ENCODE measurements at places on chromosomes 5 and 9. TPM values are rescaled to one million over a fixed set of nuclear protein-coding genes. Genes with fewer than 3 reads are reported as not detected.

GRCh38 chr5:18311266-18311665, 677.0 kb downstream of the TAF11L14 start:
- H3K27me3 ChIP-seq = no peaks in the 10 kb centered on the region
- H3K36me3 ChIP-seq = no peaks in the 10 kb centered on the region
- H3K4me3 ChIP-seq = no peak overlapping the region
- no peak overlapping the region for H3K27ac ChIP-seq
- DNase-seq = no peak
- H3K4me1 ChIP-seq = no peaks in the 10 kb centered on the region

DNA sequence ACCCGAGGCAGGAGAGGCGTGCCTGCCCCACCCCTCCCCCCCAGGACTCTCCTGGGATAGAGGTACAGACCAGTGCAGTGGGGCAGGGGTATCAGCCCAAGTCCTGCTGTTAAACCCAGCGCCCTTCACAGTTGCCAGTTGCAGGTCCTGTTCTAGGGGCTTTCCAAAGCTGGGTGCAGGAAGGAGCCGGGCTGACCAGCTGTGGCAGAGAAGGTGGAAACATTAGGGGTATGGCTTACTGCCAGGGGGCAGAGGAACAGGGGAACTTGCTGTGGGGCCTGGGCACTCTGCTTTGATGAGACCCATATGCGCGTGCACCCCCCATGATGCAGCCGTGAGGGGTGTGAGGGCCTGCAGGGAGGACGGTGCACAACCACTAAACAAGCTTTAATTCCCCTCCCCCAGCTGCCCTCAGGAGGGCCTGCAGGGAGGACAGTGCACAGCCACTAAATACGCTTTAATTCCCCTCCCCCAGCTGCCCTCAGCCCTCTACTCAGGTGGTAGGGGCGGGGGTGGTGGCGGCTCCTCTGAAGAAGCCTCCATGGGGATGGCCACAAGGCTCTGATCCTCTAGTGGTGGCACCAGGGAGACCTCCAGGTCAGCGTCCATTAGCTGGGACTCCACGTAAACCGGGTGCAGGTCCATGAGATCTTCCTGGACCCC, 766 bp upstream of the LRRC26 start:
- no peak overlapping the region for H3K27ac ChIP-seq
- no peak overlapping the region for H3K4me3 ChIP-seq
- no peak for DNase-seq
- no peaks in the 10 kb centered on the region for H3K36me3 ChIP-seq
- peaks cover 26% of the 10 kb centered on the region for H3K27me3 ChIP-seq

DNA sequence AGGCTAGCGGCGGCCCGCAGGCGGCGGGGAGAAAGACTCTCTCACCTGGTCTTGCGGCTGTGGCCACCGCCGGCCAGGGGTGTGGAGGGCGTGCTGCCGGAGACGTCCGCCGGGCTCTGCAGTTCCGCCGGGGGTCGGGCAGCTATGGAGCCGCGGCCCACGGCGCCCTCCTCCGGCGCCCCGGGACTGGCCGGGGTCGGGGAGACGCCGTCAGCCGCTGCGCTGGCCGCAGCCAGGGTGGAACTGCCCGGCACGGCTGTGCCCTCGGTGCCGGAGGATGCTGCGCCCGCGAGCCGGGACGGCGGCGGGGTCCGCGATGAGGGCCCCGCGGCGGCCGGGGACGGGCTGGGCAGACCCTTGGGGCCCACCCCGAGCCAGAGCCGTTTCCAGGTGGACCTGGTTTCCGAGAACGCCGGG, 253 bp downstream of the SLC12A2 start:
- no peak overlapping the region for H3K27ac ChIP-seq
- H3K27me3 ChIP-seq = no peaks in the 10 kb centered on the region
- no peak overlapping the region for H3K4me3 ChIP-seq
- H3K4me1 ChIP-seq = peaks cover 70% of the 10 kb centered on the region

DNA sequence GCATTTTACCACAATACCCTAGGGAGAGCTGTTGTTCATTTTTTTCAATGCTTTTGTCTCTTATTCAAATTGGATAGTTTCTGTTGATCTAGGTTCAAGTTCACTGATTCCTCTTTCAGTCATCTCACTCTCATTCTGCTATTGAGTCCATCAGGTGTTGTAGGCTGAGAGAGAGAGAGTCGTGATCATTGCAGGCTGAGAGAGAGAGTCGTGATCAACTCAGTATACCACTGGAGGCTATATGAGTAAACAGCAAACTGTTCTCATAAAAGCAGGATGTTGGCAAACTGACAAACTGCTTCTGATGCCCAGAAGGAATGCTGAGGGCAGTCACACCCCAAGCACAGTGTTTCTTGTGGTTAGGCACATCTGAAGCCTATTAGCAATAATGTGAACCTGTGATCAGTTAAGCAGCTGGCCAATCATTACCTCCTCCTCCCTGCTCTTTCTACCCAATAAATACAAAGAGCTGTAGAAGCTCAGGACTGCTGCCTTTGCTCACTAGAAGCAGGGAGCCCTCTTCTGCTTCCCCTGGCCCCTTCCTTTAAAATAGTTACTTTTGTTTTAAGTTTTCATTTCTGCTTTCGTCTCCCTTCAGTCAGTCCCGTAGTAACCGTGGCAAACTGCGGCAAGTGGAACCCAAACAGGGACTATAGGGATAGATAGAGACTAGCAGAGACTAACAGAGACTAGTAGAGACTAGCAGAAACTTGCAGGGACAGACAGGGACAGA, 476.1 kb upstream of the ACO1 start:
- H3K36me3 ChIP-seq = no peaks in the 10 kb centered on the region
- no peak overlapping the region for H3K4me3 ChIP-seq
- no peaks in the 10 kb centered on the region for H3K27me3 ChIP-seq
- no peak for DNase-seq
- H3K4me1 ChIP-seq = no peaks in the 10 kb centered on the region

DNA sequence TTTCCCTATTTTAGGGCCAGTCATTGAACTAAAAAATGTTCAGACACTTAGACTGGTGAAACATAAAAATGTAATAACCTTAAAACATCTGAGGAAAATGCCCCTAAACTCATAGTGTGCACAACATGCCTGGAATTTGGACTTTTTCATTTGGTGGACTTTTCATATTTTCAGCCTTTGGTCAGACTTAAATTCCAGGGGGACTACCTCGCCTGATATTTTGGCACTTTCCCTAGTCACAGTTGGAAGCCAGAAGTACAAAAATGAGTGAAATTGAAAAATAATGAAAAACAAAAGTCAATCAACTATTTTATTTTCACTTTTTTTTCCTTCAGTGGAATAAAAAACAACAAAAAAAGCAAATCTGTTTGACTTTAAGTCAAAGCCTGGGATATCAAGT, 256.2 kb downstream of the ACTL7B start:
- H3K4me1 ChIP-seq = no peaks in the 10 kb centered on the region
- no peaks in the 10 kb centered on the region for H3K36me3 ChIP-seq
- no peak overlapping the region for H3K4me3 ChIP-seq
- H3K27ac ChIP-seq = no peak overlapping the region

GRCh38 chr5:90878549-90879196, 320.1 kb downstream of the ADGRV1 start:
- no peak overlapping the region for H3K27ac ChIP-seq
- H3K36me3 ChIP-seq = no peaks in the 10 kb centered on the region
- DNase-seq = no peak

DNA sequence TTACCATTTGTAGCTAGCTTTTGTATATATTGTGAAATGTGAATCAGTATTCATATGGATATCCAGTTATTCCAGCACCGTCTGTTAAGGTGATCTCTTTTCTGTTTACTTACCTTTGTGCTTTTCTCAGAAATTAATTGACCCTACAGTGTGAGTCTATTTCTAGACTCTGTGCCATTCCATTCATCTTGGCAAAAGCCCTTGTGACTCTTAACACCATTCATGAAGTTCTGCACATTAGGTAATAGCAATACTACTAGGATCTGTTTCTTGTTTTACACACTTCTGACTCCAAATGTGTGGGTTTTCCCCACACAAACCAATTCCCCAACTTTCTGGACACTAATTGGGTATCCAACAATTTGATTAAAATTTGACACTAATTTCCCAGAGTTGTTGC, 40.4 kb downstream of the SLC12A2 start:
- H3K36me3 ChIP-seq = peaks cover 4% of the 10 kb centered on the region
- H3K4me1 ChIP-seq = no peaks in the 10 kb centered on the region
- H3K27ac ChIP-seq = no peak overlapping the region
- H3K27me3 ChIP-seq = no peaks in the 10 kb centered on the region
- no peak for DNase-seq

- DNase-seq = no peak
- H3K27me3 ChIP-seq = no peaks in the 10 kb centered on the region
- no peaks in the 10 kb centered on the region for H3K36me3 ChIP-seq
- no peaks in the 10 kb centered on the region for H3K4me1 ChIP-seq
- H3K4me3 ChIP-seq = no peak overlapping the region
Observed at GRCh38 chr9:129102791-129103594, 7.6 kb downstream of the CRAT start.

GRCh38 chr5:107436201-107436600, 234.5 kb downstream of the EFNA5 start:
- no peaks in the 10 kb centered on the region for H3K4me1 ChIP-seq
- peaks cover 8% of the 10 kb centered on the region for H3K27me3 ChIP-seq
- no peak overlapping the region for H3K4me3 ChIP-seq
- H3K36me3 ChIP-seq = no peaks in the 10 kb centered on the region
- H3K27ac ChIP-seq = no peak overlapping the region
- DNase-seq = no peak

DNA sequence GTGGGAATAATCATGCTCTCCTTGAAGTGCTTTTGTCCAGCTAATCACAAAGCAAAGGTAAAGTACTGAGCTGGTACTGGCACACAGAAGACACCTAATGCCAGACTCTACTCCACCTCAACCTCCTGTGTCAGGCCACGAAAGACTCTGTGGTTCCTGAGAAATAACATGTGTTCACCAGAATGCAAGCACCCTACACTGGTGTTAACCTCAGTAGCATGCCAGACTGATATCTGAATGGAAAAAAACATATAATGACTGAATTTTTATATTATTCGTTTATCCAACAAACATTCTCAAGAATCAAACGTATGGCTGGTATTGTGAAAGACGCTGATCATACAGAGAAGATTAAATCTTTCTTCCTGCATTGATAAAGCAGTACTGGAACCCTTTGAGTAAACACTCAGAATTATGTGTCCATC, 97.1 kb upstream of the IFNE start:
- DNase-seq = peak; percentile 34
- peaks cover 10% of the 10 kb centered on the region for H3K27me3 ChIP-seq
- H3K4me1 ChIP-seq = peaks cover 42% of the 10 kb centered on the region

DNA sequence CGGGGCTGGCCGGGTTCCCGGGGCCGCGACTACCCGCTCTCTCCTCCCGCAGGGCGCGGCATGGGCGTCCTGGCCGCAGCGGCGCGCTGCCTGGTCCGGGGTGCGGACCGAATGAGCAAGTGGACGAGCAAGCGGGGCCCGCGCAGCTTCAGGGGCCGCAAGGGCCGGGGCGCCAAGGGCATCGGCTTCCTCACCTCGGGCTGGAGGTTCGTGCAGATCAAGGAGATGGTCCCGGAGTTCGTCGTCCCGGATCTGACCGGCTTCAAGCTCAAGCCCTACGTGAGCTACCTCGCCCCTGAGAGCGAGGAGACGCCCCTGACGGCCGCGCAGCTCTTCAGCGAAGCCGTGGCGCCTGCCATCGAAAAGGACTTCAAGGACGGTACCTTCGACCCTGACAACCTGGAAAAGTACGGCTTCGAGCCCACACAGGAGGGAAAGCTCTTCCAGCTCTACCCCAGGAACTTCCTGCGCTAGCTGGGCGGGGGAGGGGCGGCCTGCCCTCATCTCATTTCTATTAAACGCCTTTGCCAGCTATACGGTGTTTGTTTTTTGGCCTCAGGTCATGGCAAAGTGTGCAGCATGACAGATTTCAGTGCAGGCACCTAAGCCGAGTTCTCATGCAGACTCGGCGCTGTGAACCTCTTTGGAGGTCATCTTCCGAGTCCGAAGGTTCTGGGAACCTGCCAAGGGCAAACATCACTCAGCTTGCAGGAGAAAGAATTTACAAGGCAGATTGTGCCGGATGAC, 516 bp downstream of the MRPL41 start:
- peaks cover 3% of the 10 kb centered on the region for H3K27me3 ChIP-seq
- peak overlapping the region; percentile 91 for H3K4me3 ChIP-seq
- H3K36me3 ChIP-seq = peaks cover 21% of the 10 kb centered on the region
- H3K4me1 ChIP-seq = peaks cover 14% of the 10 kb centered on the region
- DNase-seq = no peak

GRCh38 chr9:127913682-127914081, 3.2 kb downstream of the ST6GALNAC4 start:
- peaks cover 18% of the 10 kb centered on the region for H3K36me3 ChIP-seq
- peak overlapping the region; percentile 29 for H3K27ac ChIP-seq
- no peak for DNase-seq
- peaks cover 55% of the 10 kb centered on the region for H3K4me1 ChIP-seq
- H3K4me3 ChIP-seq = peak overlapping the region; percentile 7

- no peaks in the 10 kb centered on the region for H3K4me1 ChIP-seq
- peaks cover 2% of the 10 kb centered on the region for H3K36me3 ChIP-seq
- H3K27me3 ChIP-seq = peaks cover 18% of the 10 kb centered on the region
- no peak overlapping the region for H3K27ac ChIP-seq
- no peak overlapping the region for H3K4me3 ChIP-seq
- DNase-seq = no peak
Observed at GRCh38 chr9:96068511-96068910, 193.0 kb downstream of the ERCC6L2 start.

DNA sequence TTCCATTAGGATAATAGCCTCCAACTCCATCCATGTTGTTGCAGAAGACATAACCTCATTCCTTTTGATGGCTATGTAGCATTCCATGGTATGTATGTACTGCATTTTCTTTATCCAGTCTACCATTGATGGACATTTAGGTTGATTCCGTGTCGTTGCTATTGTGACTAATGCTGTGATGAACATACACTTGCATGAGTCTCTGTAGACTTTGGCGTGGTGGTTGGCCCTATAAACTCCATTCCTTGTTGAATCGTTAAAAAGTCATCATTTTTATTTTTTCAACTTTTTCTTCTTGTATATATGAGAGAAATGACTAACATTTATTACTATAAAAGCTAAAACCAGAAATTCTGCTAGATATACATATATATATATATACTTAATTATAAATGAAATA, 1491.9 kb upstream of the CDH6 start:
- H3K4me3 ChIP-seq = no peak overlapping the region
- H3K27ac ChIP-seq = no peak overlapping the region
- no peaks in the 10 kb centered on the region for H3K27me3 ChIP-seq
- H3K4me1 ChIP-seq = no peaks in the 10 kb centered on the region
- no peaks in the 10 kb centered on the region for H3K36me3 ChIP-seq

- H3K4me1 ChIP-seq = no peaks in the 10 kb centered on the region
- H3K36me3 ChIP-seq = no peaks in the 10 kb centered on the region
- H3K27me3 ChIP-seq = peaks cover 12% of the 10 kb centered on the region
- H3K27ac ChIP-seq = no peak overlapping the region
- H3K4me3 ChIP-seq = no peak overlapping the region
- no peak for DNase-seq
Observed at GRCh38 chr9:115594557-115594956, 476.6 kb upstream of the TNC start.

DNA sequence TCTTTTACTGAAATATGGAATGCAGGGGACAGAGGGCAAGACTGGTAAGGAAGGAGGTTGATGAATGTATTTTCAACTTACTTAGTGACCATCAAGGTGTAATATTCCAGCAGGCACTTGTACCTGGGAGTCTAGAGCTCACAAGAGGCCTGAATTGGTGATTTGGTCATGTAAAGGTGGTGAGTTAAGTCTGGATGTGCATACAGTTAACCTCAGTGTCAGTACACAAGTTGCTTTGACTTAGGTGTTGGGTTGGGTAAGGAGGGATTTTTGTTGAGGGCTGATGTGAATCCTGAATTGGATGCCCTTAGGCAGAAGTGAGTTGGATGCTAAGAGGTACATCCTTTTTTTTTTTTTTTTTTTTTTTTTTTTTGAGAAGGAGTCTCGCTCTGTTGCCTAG, 7.4 kb downstream of the SREK1 start:
- peaks cover 45% of the 10 kb centered on the region for H3K4me1 ChIP-seq
- no peak overlapping the region for H3K4me3 ChIP-seq
- peaks cover 10% of the 10 kb centered on the region for H3K36me3 ChIP-seq

Gene MARCOL
- not detected for total RNA-seq

Gene ARRDC3
- total RNA-seq = 11.5 TPM

Gene OR1Q1
- not detected for total RNA-seq

Gene ZNF300
- 0.56 TPM for total RNA-seq

Gene ANKRD55
- total RNA-seq = 1.0 TPM

Gene KCNN2
- total RNA-seq = not detected

Data from activated T-helper 1 cell treated with anti-CD3 and anti-CD28 coated beads, Interleukin-12 subunit alpha, Interleukin-12 subunit beta, Interleukin-2, Interleukin-4 antibody, amounts not matched to agents 30 ng/mL and 10 ng/mL and 1 ng/mL, durations not matched to agents 14 hours and 24 hours and 36 hours (primary cell).